ENCODE measurements at places on chromosomes 4 and X.

GRCh38 chr4:60039908-60040307, 1160.2 kb upstream of the ADGRL3 start:
- no peak for DNase-seq

DNA sequence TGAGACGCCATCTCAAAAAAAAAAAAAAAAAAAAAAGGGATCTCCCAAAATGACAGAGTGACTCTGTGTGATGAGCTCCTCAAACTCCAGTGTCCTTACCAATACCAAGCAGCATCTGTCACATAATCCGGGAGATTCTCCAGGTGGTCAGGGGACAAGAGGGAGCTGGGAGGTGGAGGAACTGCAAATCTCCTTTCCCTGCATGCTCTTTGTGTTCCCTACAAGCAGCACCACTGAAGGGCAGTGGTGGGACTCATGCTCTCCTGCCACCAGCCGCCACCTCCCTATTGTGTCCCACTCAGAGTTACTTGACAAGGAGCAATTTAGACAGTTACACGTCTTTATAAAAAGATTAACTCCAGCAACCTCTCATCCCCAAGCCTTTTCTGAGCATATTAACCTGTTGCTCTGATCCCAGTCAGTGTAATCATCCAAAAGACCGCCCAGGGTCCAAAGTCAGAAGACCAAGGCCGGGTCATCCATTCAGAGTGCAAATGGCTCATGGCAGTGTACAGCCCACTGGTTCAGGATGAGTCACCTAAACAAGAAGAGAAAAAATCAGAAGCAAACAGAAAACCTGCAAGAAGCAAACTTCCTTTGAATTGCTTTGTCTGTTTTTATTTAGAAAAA, 23.6 kb downstream of the MGST2 start:
- no peak for DNase-seq

- DNase-seq = no peak
Observed at GRCh38 chr4:147355847-147356246, 125.0 kb upstream of the EDNRA start.

- no peak for DNase-seq
Observed at GRCh38 chrX:13119386-13119785, 75.0 kb upstream of the FAM9C start.

DNA sequence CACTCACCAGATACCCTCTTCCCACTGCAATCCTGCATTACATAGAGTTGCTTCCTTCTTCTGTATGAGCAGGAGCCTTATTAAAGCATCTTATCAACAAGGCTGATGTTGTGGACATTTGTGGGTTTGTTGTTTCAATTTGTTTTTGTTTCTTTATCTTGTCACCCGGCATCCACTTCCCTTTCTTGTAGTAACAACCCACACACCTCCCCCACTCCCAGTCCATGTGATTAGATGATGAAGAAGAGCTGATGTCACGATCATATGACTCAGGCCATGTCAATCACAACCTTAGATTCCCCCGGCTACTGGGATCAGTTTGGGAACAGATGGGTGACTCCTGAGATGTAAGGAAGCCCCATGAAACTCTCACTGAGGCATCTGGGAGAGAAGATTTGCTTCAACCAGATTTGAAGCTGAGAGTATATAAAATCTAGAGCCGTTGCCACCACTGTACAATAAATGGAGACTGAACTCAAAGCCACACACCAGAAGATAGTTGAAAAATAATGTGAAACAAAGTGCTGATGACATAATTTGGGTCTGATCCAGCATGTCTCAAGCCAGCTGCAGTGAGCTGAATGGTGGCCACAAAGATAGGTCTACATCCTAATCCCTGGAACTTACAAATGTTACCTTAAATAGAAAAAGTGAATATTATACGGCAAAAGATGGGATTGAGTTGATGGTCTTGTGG, 34.1 kb upstream of the SRD5A3 start:
- no peak for DNase-seq

DNA sequence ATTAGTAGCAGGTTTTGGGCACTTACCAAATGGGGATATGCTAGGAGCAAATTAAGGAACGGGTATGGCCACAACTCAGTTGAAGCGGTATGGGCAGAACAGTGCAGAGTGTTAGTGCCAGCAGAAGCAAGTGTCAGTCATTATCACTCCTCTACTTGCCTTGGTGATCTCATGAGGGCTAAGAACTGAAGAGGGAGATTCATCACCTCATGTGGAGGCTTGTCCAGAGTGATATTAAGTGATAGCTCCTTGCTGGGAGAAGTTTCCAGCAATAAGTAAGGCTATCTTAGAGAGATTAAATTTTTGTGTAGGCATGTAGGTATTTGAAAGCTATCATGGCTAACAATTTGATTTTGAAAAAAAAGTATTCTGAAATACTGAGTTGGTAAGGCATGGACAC, 615.4 kb upstream of the SMIM31 start:
- no peak for DNase-seq

DNA sequence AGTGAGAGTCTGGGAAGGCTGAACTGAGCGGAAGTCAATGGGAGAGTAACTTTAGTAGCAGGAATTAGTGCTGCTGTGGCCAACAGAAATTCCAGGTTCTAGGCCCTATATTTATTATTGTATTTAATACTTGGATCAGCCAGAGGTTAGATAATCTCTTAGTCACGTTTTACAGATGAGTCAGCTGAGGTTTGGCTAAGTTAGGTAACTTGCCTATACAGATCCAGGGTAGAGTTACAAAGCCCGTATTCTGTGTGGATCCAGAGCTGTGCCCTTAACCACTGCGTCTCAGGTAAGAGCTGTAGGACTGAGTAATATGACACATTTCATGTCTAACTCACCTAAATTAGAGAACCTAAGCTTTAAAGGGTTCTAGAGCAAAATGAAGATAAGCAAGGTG, 20.5 kb downstream of the PSMD10 start:
- no peak for DNase-seq

- no peak for DNase-seq
Observed at GRCh38 chrX:50762578-50762977, 51.4 kb downstream of the SHROOM4 start.

- DNase-seq = no peak
Observed at GRCh38 chr4:52368895-52369294, 290.2 kb downstream of the USP46 start.

- DNase-seq = no peak
Observed at GRCh38 chr4:176270669-176271068, 1.6 kb upstream of the ASB5 start.

GRCh38 chr4:41146716-41147506, 67.4 kb downstream of the APBB2 start:
- no peak for DNase-seq

GRCh38 chr4:159009521-159009920, 93.4 kb upstream of the RAPGEF2 start:
- DNase-seq = no peak

DNA sequence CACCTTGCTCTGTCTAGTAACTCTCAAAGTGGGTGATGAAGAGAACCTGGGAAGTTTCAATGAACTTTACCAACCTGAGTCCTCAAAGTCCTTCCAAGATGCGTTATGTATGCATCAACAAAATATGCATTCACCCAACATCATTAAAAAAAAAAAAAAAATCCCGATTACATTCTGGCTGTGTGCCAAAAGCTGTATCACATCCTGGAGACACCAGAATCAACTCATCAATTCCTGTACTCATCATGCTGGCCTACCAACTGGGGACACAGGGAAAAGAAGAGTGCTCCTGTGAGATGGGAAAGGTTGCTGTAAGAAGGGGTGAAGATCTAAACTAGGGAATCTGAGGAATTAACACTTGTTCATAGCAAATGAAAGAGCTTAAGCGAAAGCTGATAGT, 16.5 kb downstream of the UNC5C start:
- DNase-seq = no peak

GRCh38 chr4:20078644-20079043, 173.1 kb upstream of the SLIT2 start:
- no peak for DNase-seq

GRCh38 chr4:169677150-169677748, 56.9 kb downstream of the CLCN3 start:
- DNase-seq = no peak

DNA sequence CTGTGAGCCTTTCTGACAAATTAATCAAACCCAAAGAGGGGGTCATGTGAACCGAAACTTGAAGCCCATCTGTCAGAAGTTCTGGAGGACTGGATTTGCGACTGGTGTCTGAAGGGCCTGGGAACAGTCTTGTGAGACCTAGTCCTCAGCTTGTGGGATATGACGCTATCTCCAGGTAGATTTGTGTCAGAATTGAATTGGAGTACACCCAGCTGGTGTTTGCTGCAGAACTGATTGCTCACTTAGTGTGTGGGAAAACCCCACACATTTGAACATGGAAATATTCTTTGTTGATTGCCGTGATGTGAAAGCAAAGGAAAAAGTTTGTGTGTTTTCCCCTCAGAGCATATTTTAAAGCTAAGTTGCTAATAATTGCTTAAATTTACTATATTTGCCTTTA, 30.3 kb upstream of the TMSB15B start:
- no peak for DNase-seq

DNA sequence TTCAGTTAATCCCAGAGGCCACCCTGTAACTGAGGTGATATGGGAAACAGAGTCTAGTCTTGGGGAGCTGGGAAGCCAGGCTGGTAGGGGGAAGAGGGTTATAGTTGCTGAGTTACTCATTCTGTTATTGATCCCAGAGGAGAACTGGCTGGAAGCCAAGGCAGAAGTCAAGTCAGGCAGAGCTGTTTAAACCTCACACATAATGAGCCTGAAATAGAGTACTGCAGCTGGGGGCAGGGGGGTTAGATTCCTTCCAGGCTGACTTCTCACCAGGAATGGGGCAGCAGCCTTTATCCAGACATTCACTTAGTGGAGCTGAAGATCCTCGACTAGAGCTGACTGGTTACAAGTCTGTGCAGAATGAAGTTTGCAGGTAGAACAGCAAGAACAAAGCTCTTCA, 144.9 kb downstream of the C4orf33 start:
- no peak for DNase-seq
